ENCODE measurements at places on chromosomes 3 and 15.

- DNase-seq, result no peak
Observed at GRCh38 chr3:31634476-31634875, 101.8 kb downstream of the STT3B start.

- no peak for DNase-seq
Observed at GRCh38 chr3:129587566-129588210, 18.8 kb downstream of the PLXND1 start.

DNA sequence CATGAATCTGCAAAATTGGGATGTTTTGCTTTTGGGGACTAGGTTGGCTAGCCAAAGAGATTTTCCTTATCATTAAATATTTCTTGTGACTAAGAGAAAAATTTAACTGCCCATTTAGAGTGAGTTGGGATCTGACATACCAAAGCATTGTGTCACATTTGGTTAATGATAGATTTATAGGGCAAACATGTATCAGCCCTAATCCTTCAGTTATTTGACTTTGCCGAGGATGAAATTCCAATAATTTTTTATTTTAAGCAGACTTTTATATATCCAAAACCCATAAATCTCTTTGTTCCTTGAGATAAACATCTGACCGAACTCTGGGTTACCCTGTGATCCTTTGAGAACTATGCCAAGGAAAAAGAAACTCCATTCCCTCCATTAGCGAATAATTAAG, 218.9 kb downstream of the CDIN1 start:
- no peak for DNase-seq

- no peak for DNase-seq
Observed at GRCh38 chr3:41102053-41102556, 97.2 kb upstream of the CTNNB1 start.

DNA sequence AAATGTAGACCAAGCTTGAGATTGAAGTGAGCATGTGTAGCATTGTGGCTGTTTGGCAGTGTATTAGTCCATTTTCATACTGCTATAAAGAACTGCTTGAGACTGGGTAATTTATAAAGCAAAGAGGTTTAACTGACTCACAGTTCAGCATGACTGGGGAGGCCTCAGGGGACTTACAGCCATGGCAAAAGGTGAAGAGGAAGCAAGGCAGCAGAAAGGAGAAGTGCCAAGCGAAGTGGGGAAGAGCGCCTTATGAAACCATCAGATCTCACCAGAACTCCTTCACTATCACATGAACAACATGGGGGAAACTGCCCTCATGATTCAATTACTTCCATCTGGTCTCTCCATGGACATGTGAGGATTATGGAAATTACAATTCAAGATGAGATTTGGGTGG, 8.6 kb upstream of the CERS3 start:
- no peak for DNase-seq

- DNase-seq, result no peak
Observed at GRCh38 chr3:163364717-163365116, 1713.6 kb downstream of the SI start.

GRCh38 chr15:82020625-82021394, 25.0 kb downstream of the MEX3B start:
- no peak for DNase-seq
